ENCODE measurements at places on chromosomes 2 and 18. TPM values are rescaled to one million over a fixed set of nuclear protein-coding genes. Genes with fewer than 3 reads are reported as not detected.

DNA sequence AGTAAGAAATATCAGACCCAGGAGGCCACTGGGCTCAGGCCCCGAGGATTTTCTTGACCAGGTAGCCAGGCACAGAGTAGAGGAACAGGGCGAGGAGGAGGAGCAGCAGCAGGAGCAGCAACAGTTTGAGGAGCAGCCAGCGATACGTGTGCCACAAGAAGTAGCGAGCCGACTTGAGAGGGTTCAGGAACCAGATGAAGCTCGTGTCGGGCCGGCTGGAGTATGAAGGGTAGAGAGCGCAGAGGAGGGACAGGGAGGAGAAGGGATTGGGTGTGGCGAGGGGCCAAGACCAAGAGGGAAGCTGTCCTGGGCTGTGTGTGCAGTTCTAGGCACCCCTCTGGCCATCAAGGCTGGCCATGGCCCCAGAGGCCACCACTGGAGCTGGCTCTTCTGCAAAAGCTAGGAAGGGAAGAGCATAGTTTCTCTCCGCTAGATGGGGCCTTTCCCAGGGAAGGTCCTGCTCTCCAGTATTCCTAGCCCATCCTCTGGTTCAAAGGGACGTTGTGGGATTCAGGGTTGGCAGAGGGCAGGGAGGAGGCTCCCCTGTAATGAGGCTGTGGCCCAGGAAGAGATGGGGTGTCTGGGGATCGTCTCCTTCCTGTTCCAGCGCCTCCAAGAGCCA, 17.8 kb downstream of the OTOF start:
- no peak for DNase-seq

DNA sequence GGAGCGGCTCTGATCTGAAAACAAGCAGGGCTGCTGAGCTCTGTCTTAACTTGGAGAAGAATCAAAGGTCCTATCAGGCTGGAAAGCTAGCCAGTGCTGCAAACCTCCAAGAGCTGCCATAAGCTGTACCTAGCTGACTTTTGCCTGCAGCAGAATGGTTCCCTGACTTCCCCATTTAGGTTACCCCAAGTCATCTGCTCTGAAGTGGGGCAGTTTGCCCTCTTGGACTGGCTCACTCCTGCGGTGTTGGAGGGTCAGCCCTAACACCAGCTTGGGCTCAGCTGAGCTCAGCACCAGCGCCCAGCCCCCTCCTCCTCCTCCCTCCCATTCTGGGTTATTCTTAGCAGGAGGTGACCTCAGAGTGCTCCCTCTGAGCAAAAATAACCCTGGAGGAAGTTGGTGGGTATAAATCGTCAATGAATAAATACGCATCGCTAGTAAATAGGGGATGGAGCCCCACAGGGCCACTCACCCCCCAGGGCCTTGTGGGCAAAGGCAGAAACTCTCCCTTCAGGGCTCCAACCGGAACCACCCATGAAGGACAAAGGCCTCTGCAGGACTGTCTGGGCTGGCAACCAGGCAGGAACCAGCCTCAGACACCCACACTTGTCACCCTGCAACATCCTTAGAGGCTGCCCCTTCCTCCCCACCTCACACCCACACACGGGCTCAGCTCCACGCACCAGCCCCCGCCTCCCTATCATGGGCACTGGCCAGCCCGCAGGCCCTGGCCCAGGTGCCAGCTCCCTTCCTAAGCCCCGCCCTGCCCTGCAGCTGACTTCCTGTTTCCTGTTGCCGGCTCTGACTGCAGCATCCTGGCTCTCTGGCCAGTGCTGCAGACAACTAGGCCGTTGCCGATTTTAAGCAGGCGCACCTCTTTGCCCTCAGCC, 46.9 kb downstream of the DNMT3A start:
- peak; percentile 84 for DNase-seq

DNA sequence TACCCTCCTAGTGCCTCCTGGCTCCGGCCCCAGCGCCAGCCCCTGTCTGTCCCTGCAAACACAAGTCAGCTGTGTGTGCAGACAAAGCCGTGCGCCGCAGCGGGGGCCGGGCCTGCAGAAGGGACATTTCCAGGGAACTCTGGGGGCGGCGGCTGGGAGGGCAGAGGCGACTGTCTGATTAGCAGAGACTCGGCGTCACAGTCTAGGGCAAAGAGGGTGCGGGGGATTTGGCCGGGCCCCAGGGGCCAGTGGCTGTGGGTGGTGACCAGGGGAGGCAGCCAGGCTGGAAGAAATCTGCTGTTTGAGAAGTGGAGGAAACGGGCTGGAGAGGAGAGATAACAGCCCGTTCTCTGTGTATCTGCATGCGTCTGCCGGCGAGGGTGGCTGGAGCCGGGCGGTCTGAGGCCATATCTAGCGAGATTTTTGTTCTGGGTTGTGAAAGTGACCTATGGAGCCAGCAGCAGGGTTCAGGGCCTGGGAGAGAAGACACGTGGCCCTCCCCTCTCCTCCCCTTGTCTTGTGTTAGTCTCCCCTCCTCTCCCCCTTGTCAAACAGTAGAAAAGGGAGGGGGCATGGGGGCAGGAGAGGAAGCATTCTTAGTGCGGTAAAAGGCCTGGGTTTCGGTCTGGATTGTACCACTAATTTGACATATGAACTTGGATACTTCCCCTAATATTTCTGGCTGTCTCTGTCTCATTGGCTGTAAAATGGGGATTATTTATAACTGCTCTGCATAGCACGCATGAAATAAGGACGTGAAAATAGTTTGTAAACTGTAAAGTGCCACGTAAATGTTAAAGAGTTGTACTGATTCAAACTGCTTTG, 169.4 kb downstream of the SMAD7 start:
- DNase-seq = no peak

GRCh38 chr2:183552716-183553115, 428.5 kb downstream of the NUP35 start:
- DNase-seq = no peak

The PPIG gene
- 66.4 TPM for total RNA-seq

The ACP1 gene
- total RNA-seq = 96.1 TPM

The SERPINB10 gene
- total RNA-seq = 5.1 TPM

The PRKAG3 gene
- not detected for total RNA-seq

Measured in natural killer cell treated with Interleukin-12 subunit alpha and Interleukin-12 subunit beta and Interleukin-15 and Interleukin-18, amount 100 ng/mL, for 72 hours (primary cell).